Cardiac septum (tissue), 1 donor: ENCODE measurements at places on chromosomes 6 and 20. TPM values are rescaled to one million over a fixed set of nuclear protein-coding genes. Genes with fewer than 3 reads are reported as not detected.

Gene OR12D3
- total RNA-seq, result not detected

Gene KIF13A
- 145 TPM for total RNA-seq

Gene SPAG4
- total RNA-seq, result 3.5 TPM

Gene FAXC
- 0.57 TPM for total RNA-seq

Gene SLC16A10
- total RNA-seq, result 5.0 TPM

Gene ANKEF1
- 1.3 TPM for total RNA-seq

Gene HSPA12B
- total RNA-seq, result 9.2 TPM

Gene PDYN
- not detected for total RNA-seq

Gene METTL24
- 2.0 TPM for total RNA-seq

Gene ULBP1
- 0.16 TPM for total RNA-seq

Gene GLP1R
- 0.08 TPM for total RNA-seq

Gene COX4I2
- total RNA-seq, result 11.3 TPM

Gene AGER
- 3.5 TPM for total RNA-seq

Gene HTR1B
- total RNA-seq, result 0.11 TPM

Gene WFDC10B
- not detected for total RNA-seq

Gene SLC13A3
- 0.57 TPM for total RNA-seq

Gene CST3
- total RNA-seq, result 486 TPM

Gene CCDC170
- 0.38 TPM for total RNA-seq

Gene CLDN20
- not detected for total RNA-seq

Gene SAMD5
- total RNA-seq, result 3.0 TPM

Gene PI3
- 0.62 TPM for total RNA-seq

Gene CTAGE9
- total RNA-seq, result not detected

Gene RHAG
- total RNA-seq, result not detected

Gene SPATS1
- total RNA-seq, result not detected

Gene CLIC5
- 376 TPM for total RNA-seq

Gene ILRUN
- total RNA-seq, result 104 TPM

Gene TNFRSF21
- total RNA-seq, result 3.5 TPM

Gene TREM1
- total RNA-seq, result 2.6 TPM

Gene MOG
- total RNA-seq, result 2.0 TPM

Gene LIN28B
- not detected for total RNA-seq

Gene SYCP2
- 0.94 TPM for total RNA-seq

Gene SLC32A1
- not detected for total RNA-seq

Gene TTK
- total RNA-seq, result 0.22 TPM

Gene NRN1
- 10.4 TPM for total RNA-seq

Gene MDFI
- total RNA-seq, result 4.3 TPM

Gene TSPO2
- not detected for total RNA-seq

Gene ZSCAN12
- total RNA-seq, result 3.1 TPM

Gene TFEB
- total RNA-seq, result 45.6 TPM

Gene FIG4
- total RNA-seq, result 9.4 TPM

Gene SYNE1
- 103 TPM for total RNA-seq

Gene LY86
- 1.9 TPM for total RNA-seq

Gene RAET1L
- total RNA-seq, result not detected

Gene IFNGR1
- total RNA-seq, result 60.1 TPM
